ENCODE measurements at places on chromosomes 7 and 10. TPM values are rescaled to one million over a fixed set of nuclear protein-coding genes. Genes with fewer than 3 reads are reported as not detected.

- DNase-seq, result no peak
These were observed 33.3 kb downstream of the LRMDA start for GRCh38 chr10:75464478-75465449.

GRCh38 chr7:109611656-109612055 is 1042.0 kb downstream of the DNAJB9 start:
- DNase-seq, result no peak

DNA sequence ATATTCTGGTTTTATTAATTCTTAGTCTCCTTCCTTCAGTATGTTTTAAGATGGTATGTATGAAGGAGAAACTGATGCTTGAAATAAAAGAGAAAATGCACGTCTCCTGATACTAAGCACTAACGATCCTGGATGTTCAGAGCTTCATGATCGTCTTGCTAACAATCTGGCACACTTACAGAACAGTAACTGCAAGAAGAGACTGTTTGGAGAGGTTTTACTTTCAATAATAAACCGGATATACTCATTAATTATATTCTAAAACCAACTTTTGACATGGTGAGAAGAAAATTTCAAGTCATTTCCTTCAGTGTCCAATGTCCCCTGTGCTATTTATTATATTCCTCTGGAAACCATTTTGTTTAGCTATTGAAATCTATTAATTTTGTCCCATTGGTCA is 251.0 kb downstream of the NXPH1 start:
- DNase-seq, result no peak

GRCh38 chr7:140494867-140495266 is 15.6 kb upstream of the MKRN1 start:
- DNase-seq, result no peak

DNA sequence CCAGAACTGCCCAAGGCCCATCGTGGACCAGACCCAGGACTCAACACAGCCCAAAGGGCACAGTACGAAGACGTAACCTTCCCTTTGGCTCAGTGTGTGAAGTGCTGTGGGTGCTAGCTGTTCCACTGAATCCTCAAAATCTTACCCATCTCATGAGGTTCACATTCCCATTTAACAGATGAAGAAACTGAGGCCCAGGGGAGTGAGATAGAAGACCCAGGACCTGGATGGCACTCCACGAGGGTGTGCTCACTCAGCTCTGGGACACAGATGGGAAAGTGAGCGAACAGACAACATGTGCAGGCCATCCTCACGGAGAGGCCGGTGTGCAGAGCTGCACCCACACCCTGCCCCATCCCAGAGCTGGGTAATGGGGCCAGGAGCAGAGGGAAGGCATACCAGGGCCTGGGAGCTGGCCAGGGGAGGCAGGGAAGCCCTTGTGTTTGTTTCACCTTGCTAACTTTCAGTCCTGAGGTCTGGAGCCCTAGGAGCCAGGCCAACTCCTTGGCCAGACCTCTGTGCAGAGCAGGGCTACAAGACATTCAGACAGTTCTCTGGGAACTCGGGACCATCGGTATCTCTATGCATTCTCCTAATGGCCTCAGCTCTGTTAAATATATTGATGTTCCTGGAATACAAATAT is 100.3 kb upstream of the ZMIZ1 start:
- DNase-seq, result no peak

The AGR3 gene
- not detected for total RNA-seq

The SEMA3D gene
- 0.95 TPM for total RNA-seq

The BNIP3 gene
- total RNA-seq, result 52.9 TPM

The PLA2G12B gene
- total RNA-seq, result not detected

The RBP3 gene
- total RNA-seq, result not detected

Measured in Daoy (cell line).